ENCODE measurements at places on chromosomes 5 and 9. TPM values are rescaled to one million over a fixed set of nuclear protein-coding genes. Genes with fewer than 3 reads are reported as not detected.
A peak's percentile ranks its signal among the peaks of the same experiment; 100 is the strongest.

- no peak for DNase-seq
These were observed 5.3 kb downstream of the CAMK2A start for GRCh38 chr5:150284311-150284710.

GRCh38 chr5:39411061-39411460 is 13.7 kb downstream of the DAB2 start:
- DNase-seq = peak; percentile 81

DNA sequence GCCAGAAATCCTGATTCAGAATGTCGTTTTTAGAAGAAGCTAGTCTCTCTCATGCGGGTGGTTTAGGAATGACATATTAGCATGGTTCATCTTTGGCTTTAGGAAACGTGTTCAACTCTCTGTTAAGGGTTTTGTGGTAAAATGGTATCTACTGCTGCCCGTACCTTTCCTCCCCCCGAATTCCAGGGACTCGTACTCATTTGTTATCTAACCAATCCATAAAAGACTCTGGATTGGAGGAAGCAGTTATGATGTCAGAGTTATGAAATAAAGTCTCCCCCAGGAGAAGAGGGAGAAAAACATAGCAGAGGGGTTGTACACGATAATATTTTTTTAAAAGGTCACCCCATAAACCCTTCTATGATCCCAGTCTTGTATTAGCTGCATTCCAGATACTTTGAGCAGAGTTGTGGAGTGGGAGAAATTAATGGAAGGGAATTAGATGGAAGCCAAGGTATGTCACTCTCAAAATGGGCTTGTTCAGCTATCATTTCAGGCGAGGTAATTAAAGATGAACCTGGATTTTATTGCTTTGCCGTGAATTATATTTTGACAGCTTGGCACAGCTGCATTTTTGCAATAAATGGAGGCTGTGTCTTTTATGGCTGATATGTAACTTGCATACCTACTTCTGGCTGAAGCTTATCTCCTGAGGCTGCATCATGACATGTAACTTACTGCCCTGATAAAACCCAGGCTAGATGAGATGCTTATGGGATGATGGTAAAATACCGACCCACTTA is 31.3 kb downstream of the RAI14 start:
- no peak for DNase-seq

DNA sequence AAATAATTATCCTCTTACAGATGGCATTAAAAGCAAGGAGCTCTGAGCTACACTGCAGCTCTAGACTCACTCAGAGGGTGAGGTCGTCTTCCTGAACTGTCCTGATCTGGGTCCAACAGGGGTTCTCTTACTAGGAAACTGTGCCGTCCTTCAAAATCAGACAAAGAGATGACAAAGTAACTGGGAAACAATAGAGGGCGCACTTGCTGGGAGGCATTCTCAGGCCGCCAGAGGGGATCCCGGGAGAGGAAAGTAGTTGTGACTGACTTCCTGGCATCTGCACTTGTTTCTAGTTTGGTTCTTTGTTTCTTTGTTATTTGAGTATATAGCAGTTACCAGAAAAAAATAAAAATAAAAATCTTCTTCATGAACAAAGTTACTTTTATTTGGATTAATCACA is 142.9 kb upstream of the MSX2 start:
- no peak for DNase-seq

- DNase-seq = no peak
These were observed 146.3 kb downstream of the CHSY3 start for GRCh38 chr5:130050585-130050984.

Gene PAIP2
- 66.0 TPM for total RNA-seq

- DNase-seq = no peak
These were observed 408.4 kb downstream of the ZNF608 start for GRCh38 chr5:124337996-124338395.

GRCh38 chr9:85268131-85268530 is 473.6 kb downstream of the AGTPBP1 start:
- no peak for DNase-seq

DNA sequence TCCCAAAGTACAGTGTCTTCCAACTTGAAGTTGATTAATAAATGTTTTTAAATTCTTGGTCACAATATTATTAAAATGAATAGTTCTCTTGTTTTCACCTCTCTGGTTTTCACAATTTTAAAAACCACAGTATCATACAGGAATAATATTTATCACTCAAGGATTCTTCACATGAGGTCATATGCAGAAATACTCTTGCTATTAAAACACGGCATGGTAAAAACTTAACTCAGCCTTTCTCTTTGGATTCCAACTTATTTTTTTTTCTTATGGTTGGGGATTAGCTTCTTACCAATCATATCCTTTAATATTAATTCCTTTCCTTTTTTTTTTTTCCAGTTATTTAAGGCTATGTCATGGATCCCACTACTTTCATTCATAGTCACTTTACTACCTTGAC is 289.4 kb downstream of the ADAMTS6 start:
- DNase-seq = no peak

Gene KLF4
- total RNA-seq = 0.65 TPM

DNA sequence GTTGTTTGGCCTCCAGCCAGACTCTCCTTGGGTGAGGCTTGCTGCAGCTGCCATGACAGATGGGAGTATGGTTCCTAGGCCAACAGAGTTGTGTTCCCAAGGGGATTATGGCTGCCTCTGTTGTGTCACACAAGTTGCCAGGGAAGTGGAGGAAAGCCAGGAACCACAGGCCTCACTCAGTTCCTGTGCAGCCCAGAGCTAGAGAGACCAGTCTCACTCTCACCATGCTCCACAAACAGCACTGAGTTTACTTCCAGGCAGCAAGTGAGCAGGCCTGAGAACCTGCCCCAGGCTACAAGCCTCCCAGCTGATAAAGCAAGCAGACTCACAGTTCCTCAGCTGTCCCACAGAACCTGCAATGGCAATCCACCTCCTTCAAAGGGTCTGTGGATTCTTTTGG is 273.6 kb upstream of the TAS2R1 start:
- no peak for DNase-seq

- no peak for DNase-seq
These were observed 1.6 kb upstream of the SPOCK1 start for GRCh38 chr5:137500615-137501225.

DNA sequence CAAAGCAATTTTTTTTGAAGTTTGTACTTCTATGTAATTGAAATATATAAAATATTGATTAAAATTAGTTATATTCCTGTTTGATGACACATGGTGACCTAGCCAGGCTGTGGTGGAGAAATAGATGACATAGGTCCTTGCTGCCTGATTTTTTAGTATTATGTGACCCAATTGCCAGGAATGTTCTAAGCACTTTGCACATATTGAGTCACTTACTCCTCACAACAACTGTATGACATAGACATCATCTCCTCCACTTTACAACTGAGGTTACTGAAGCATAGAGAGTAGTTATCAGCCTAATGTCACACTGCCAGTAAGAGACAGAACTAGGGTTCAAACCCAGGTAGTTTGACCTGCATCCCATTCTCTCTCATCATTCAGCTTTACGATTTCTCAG is 26.2 kb upstream of the SNX18 start:
- no peak for DNase-seq

Gene PURA
- 8.3 TPM for total RNA-seq

Gene SLC45A2
- under 0.01 TPM for total RNA-seq

Gene CCDC152
- under 0.01 TPM for total RNA-seq

Data from lung microvascular endothelial cell (primary cell).